ENCODE measurements at places on chromosomes 3 and 15.

DNA sequence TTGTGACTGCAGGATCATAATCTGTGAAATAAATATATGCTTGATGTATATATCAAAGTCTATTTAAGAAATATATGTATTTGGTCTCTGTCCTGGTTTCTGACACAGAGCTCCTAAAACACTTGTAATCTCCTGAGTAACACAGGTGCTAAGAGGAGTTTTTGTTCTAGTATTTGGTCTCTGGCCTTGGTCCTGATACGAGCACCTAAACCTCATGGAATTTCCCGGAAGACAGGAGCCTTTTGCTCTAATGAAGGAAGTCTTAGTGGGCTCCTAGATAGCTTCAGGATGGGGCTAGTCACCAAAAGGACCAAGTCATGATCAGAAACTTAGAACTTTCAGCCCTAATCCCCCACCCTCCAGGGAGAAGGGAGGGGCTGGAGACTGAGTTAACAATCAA lies 19.2 kb upstream of the MUSTN1 start:
- DNase-seq = no peak

DNA sequence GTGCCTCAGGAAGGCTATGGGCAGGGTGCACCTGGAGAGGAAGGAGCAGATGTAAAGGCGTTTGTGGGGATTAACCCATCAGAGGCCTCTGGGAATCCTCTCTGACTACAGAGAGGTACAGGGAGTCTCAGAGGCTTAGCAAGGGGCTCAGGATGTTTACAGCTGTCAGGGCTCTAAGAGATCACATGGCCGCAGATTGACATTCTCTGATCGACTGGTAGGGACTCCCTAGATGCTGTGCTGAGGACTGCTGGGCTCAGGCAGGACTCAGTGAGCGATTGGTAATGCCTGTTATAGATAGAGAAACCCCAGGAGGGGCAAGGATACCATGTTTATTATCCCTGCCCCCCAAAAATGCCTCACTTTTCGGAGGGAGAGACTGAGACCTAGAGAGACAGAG lies 103.5 kb downstream of the CORO2B start:
- DNase-seq = no peak

DNA sequence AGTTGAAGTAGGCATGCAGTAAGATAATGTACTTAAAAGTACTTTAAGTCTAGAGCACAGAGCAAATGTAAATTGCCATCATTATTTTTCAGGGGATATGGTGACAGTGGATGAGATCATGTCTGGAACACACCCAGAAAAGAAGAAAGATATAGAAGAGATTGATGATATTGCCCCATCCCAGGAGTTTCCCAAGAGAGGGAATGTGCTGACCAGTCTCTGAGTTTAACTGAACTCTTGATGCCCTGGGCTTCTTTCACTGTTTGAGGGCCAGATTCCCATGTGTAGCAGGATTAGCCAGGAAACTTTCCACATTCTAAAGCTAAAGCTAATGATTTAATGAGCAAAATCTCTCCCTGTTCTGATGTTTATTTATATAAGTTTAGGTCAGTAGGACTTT lies 366.8 kb upstream of the UMPS start:
- no peak for DNase-seq

DNA sequence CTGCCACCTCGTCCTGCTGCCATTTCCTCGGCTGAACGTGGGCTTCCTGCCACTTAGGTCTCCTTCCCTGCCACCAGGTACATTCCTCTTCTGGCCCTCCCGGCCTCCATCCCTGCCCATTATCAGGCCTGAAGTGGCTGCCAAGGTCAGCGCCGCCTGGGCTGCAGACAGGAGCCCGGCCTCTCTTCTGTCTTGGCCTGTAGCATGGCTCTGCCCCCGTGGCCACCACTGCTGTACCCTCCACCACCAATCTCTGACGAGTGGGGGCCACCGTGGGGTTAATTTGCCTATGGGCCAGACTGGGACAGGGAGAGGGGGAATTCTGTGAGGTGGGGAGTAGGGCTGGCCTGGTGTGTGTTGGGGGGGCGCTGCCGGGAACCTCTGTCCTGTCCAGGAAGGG lies 2.0 kb upstream of the BAHD1 start:
- no peak for DNase-seq

- no peak for DNase-seq
These were observed 150.3 kb downstream of the PDE8A start for GRCh38 chr15:85131915-85132314.

GRCh38 chr3:63624941-63625560 lies 27.4 kb upstream of the SNTN start:
- DNase-seq = no peak

DNA sequence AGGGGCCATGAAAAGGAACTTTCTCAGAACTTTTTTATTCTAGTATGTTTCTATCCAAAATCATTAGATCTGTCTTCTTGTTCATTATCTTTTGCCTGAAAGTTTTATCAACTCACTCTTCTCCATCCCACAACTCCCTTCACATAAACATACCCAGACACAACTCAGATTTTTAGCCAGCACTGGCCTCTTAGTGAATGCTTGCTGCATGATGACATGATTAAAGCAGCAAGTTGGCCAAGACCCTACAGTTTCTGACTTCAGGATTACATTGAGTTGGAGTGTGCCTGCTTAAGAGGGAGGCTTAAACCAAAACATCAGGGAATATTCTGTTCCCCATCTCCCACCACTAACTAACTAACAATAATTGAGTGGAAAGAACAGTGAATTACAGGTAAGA lies 38.1 kb downstream of the PLSCR2 start:
- DNase-seq = no peak

DNA sequence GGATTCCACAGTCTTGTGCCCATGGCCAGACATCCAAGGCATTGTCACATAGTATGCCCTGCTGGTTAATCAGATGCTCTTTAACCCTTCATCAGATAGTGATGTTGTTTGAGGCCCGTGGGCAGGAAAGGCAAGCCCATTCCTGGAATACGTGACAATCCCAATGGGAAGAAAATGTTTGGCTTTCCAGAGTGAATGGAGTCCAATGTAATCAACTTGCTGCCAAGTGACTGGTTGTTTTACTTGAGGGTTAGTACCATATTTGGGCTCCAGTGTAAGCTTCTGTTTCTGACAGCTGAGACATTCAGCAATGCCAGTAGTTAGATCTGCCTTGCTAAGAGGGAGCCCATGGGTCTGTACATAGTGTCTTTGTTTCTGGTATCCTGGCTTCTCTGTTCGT lies 31.3 kb downstream of the RPL39L start:
- DNase-seq = no peak

DNA sequence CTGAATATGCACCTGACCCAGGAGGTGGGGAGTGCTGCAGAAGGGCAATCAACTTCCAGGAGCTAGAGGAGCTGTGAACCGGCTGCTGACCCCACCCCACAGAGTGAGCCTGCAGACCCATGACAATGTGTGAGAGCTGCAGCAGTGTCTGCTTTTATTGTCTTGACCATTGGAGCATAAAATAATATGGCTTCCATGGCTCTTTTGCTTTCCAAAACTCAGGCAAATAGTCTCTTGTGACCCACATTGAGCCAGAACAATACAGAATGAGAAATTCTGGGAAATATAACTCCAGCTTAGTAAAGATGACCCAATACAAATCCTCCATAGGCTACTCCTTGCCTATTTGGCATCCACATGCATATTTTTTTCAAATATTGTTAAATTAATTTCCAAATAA lies 309.6 kb downstream of the PYDC2 start:
- DNase-seq = no peak

DNA sequence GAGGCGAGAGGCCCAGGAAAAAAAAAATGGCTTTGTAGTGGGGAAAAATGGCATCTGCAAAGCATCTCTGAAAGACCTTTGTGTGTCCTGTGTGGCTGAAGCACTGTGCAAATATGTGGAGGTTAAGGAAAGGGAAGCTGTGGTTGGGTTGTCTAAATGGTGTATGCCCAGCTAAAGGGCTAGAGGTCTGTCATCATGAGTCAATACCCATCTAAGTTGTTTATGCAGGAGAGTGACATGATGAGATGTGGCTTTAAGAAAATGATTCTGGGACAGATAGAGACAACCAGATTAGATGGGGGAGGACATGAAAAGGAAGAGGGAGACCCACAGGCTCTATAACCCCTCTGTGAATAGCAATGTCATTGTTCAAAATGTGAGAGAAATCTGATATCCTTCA lies 280.7 kb downstream of the MFSD1 start:
- DNase-seq = no peak

- no peak for DNase-seq
These were observed 220.3 kb downstream of the PDZRN3 start for GRCh38 chr3:73404435-73404834.

DNA sequence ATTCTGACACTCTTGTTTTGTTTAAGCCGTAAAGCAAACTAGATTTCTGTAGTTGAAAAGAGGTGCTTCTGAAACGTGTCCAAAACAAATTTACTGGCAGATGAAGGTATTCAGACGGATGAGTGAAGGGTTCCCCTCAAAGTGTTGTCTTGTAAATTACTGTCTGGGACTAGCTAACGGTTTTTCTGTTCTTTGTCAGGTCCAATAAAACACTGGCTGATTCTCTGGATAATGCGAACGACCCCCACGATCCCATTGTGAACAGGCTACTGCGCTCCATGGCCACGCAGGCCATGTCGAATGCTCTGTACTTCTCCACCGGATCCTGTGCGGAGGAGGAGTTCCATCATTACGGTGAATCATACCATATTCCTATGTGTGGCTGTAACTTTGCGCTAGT lies 27.7 kb downstream of the TIPIN start:
- no peak for DNase-seq

DNA sequence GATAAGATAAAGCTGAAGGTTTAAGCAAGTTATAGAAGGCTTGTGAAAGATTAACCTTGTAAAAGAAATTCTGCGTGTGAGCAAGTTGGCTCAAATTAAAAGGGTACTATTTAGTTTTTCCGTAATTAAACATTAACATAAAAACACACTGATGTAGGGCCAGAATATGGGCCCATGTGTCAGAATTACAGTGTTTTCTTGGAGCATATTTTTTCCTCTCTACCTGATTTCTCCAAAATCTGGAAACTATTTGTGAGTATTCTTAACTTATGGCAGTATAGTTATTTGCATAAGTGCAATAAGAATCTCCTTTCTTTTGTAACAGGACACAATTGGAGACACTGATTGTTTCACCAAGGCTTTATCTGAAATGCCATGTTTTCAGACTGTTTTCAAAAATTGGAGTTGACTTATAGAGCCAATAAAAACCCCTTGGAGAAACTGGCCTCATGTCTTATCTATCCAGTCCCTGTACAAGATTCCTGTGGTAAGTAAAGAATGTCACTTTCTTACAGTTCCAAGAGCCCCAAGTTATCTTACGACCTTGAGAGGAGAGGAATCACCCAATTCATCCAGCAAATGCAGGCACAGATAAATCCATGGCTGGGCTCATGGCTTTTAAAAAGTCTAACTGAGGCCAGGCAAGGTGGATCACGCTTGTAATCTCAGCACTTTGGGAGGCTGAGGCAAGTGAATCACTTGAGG lies 47.8 kb upstream of the P2RY1 start:
- no peak for DNase-seq

Measured in tibial nerve (tissue), 4 donors.